DMS153 (cell line): ENCODE measurements at places on chromosomes 16 and 17.

GRCh38 chr16:31476303-31477219 is 4.6 kb downstream of the TGFB1I1 start:
- DNase-seq, result no peak

DNA sequence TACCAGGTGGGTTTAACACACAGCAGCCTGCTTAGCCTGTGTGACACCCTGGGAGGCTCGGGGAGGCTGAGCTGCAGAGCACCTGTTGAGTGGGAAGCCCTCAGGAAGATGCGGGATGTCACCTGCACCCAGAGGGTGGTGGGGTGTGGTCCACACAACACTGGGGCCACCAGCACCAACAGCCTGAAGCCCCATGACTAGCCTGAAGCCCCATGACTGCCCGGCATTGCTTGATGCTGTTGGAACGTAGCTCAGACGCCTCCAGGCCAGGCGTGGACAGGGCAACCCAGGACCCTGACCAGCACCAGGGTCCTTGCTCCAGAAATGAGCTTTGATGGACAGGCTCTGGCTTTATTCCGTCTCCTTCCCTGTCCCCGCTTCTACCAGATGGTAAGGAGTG is 76.3 kb upstream of the ZNF469 start:
- no peak for DNase-seq

DNA sequence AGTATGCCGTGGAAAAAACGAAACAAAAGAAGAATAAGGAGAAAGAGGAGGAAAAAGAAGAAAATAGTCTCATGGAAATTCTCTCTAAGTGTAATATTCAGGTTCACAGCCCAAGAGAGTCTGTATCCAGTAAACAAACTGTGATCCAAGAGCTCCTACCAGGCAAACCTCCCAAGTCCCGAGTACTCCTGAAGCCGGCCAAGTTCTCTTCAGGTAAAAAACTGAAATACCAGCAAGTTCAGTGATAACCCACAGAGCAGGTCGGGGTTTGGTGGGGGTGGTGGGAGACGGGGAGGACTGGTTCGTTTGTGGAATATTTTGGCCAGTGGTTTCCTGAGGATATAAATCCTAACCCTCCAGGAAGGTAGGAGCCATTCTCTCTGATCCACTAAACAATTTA is 8.5 kb upstream of the TVP23B start:
- no peak for DNase-seq

GRCh38 chr17:63634816-63635215 is 12.6 kb downstream of the MAP3K3 start:
- no peak for DNase-seq

DNA sequence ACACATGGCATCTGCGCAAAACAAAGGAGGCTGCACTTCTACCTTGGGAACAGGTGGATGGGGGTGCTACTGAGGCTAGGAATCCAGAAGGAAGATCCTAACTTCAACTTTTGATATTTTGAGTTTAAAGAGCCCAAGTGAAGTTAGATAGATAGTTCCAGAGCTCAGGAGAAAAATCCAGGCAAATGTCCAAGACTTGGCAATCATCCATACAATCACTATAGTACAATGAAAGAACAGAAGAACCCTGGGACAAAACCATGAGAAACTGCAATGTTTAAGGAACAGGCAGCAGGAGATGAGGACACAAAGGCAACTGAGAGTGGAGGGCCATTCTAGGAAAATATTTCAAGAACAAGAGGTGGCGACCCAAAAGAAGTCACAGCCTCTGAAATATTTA is 12.4 kb downstream of the CDYL2 start:
- DNase-seq, result no peak

DNA sequence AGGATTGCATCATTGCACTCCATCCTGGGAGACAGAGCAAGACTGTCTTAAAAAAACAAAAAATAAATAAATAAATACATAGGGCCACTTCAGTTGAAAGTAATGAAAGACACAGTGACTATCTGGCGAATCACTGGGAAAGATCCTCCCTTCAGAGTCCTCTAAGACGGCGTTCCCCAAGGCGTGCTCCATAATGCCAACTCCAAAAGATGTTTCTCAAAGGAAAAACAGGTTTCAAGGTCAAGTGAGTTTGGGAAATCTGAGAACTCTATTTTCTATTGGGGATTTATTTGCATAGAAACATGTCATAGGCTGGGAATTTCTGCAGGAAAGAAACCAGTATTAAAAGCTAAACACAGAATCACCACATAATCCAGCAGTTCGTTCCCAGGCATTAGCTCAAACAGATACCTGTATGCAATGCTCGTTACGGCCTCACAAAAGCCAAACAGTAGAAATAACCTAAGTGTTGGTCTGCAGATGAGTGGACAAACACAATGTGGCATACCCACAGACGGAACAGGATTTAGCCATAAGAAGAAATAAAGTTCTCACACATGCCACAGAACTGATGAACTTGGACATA is 7.9 kb downstream of the KLHDC4 start:
- no peak for DNase-seq

DNA sequence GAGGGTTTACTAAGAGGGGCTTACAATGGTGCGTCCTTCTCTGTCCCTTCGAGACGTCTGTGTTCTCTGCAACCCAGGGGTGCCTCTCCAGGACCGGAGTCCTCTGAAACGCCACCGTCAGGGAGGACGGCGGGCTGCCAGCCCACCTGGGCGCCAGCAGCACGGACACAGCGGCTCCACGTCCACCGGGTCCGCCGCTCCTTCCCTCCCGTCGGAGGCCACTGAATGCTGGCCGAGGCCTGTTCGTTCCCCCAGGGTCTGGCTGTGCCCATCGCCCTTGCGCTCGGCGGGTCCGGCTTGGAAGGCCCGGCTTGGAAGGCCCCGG is 403 bp downstream of the TEPSIN start:
- no peak for DNase-seq

GRCh38 chr17:67491009-67491680 is 114.1 kb downstream of the PITPNC1 start:
- peak; percentile 30 for DNase-seq
